A549 (cell line): ENCODE measurements at places on chromosomes 2 and 18.

GRCh38 chr2:64300066-64300465 is 153.9 kb upstream of the LGALSL start:
- DNase-seq = no peak

- DNase-seq = no peak
Measured at GRCh38 chr2:43210467-43211303, 15.7 kb downstream of the ZFP36L2 start.

GRCh38 chr2:64067326-64067725 is 48.1 kb upstream of the VPS54 start:
- no peak for DNase-seq

- DNase-seq = no peak
Measured at GRCh38 chr2:162686336-162686735, 152.2 kb downstream of the KCNH7 start.

- peak; percentile 73 for DNase-seq
Measured at GRCh38 chr2:34012715-34013302, 413.7 kb upstream of the FAM98A start.

- no peak for DNase-seq
Measured at GRCh38 chr2:17611036-17611435, 70.5 kb downstream of the VSNL1 start.

GRCh38 chr18:2534906-2535305 is 36.4 kb downstream of the METTL4 start:
- no peak for DNase-seq

DNA sequence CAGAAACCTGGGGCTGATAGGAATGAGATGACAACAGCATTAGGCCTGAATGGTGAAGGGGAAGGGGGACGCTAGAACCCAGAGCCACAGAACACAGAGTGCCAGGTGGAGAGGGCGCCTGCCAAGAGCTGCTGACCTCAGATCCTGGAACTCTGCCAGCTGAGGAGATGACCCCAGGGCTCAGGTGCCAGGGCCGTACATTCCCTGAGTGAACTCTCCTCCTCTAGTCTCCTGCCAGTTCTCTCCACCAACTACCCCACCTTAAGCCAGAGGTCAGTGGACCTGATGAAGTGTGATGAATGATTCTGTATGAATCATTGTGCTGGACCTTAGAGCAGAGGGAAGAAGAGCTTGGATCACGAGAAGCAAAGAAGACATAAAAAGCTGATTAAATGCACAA is 1582.2 kb upstream of the ACVR2A start:
- no peak for DNase-seq

DNA sequence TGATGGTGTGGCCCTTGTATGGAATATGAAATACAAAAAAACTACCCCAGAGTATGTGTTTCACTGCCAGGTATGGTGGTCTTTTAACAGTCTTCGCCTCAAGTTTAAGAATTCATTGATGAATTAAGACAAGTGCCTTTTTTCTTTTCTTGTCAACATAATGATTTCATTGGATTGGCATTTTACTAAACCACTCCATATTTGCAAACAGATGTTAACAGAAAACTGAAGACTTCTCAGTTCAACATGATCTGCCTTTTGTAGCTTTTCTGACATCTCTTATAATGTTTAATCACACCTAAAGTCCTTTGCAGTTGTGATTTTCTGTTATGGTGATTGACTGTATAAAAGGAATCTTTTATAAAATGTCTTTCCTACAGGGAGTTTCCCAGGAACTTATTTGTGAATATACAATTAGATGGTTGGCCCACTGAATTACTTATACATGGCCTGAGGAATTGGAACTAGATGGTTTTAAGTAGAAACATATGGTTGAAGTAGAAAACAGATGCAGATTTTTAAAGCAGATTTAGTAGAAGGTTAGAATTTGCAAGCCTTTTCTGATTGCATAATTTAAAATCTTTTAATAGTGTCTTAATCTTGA is 39.7 kb downstream of the DYNC1I2 start:
- DNase-seq = no peak

DNA sequence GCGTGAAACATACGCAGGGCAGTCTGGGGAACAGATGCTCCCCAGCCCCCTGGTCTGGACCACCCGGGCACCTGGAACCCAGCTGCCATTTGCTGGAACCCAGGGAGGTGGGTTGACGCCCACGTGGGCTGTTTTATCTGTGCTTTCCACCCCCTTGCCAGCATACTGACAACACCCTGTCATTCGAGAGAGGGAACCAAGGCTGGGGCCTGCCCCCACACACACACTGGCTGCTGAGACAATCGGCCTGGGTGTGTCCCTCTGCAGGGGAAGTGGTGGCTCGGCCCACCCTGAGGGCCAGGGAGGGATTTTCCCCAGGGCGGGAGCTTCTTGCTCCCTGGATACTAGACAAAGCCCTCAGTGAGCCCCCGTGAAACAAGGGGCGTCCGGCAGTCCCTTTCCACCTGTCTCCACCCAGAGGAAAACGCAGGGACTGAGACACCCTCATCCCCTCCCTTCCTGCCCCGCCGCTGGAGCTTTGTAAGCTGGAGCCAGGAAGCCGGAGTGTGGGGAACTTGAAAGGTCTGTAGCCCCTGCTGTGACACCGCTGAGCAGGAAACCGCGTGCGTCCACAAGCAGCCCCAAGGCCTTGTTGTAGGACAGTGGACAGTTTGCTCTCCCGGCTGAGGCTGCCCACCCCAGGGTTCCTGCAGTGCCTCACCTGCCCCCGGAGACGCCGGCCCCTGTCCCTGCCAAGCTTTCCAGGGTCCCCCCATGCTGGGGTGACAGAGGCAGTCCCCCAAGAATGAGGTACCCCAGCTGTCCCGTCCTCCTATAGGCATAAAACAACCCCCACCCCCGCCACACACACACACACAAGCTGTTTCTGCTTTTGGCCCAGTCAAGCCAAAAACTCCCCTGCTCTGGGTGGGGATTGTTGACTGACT is 14.1 kb upstream of the KLF11 start:
- no peak for DNase-seq

GRCh38 chr2:45649858-45650811 is 1.3 kb upstream of the PRKCE start:
- DNase-seq = peak; percentile 55

- DNase-seq = no peak
Measured at GRCh38 chr2:14654835-14655282, 22.3 kb downstream of the LRATD1 start.

DNA sequence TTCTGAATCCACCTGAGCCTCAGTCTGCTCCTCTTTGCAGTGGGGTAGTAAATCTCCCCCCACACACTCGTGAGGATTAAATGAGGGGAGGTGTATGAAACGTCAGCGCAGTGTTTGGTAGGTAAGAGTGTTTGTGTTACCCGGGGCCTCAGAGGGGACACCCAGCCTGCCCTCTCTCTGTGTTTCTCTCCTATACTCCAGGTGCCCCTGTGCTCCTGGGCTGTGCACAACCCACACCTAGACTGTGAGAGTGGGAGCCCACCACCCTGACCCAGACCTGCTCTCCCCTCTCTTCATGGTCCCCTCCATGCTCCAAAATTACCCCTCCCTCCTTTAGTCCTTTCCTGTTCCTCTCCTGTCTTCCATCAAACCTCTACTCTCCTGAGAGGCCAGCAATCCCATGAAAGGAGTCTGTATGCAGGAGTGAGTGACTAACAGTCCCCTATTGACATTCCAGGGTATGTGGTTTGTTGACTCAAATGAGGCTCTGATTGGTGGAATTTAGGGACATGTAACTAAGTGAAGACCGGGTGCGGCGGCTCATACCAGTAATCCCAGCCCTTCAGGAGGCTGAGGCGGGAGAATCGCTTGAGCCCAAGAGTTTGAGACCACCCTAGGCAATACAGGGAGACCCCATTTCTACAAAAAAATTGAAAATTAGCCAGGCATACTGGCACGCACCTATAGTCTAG is 10.4 kb downstream of the CIB4 start:
- DNase-seq = peak; percentile 64

DNA sequence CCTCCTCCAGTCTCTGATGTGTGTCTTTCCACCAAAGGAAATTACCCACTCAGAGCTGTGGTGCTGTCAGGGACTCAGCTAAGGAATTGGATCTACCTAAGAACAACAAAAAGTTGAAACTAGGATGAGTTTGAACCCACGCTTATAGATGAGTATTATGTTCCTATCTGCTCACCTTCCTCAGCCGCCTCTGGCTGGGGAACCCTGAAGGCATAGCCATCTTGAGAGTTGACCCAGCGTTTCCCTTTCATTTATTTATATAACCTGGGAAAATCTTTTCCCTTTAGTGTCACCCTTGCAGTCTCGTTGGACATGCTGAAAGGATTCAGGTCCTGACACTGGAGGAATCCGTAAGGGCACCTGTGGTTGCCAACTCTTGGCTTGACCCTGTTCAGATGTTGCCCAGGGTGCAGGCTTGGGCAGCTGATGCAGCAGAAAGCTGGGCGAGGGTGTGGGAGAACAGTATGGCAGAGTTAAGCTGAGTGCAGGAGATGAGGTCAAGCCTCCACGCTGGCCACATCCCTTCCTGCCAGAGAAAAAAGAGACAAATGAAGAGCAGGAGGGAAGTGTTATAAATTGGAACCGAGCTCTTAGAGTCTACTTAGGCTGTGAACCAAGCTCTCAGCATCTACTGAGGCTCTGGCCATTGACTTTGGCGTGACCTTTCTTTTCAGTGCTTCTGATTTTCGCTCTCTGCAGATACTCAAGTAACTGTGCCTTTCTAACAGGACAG is 1.9 kb downstream of the CDH20 start:
- DNase-seq = no peak

GRCh38 chr18:26963292-26963691 is 97.8 kb upstream of the AQP4 start:
- DNase-seq = no peak

DNA sequence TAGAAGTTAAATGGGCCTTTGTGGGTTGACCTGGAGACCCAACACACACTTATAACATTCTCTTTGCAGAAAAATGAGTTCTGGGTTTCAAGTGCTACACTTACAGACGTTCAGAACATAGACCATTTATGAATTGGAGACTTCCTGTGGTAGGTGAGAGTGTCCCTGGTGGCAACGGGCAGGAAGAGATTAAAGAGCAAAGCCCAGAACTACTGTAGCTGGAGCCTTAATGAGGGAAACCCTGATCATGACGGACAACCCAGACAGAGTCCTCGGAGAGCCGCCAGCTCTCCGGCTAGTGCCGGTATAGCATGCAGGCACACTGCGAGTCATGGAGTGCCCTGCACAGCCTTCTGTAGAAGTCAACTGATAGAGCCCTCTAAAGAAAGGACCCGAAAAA is 44.5 kb upstream of the RMDN2 start:
- DNase-seq = no peak

DNA sequence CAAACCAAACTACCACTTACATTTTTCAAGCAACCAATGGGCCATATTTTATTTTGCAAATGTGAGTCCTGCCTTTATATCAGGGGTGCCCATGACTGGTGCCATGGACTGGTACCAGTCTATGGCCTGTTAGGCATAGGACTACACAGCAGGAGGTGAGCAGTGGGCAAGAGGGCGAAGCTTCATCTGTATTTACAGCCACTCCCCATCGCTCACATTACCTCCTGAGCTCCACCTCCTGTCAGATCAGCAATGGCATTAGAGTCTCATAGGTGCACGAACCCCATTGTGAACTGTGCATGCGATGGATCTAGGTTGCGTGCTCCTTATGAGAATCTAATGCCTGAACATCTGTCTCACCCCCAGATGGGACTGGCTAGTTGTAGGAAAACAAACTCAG is 53.6 kb downstream of the CCDC68 start:
- DNase-seq = no peak

DNA sequence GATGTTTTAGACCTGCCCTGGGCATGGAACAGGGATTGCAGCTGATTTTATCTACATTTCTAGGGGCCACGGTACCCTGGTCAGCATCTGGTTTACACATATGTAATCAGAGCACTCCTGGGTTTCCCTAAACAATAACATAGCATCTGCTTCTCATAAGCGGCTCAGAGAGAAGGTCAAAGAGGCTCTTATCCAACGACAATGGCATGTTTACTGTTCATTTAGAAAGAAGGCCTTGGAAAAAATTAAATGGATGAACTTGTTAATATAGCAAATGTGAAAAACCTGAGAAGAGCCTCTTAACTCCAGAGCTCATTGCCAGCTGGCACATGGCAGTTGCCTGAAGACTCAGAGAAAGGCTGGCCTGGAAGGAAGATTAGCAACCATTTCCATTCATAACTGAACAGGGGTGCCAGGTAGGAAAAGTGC is 202.8 kb upstream of the THUMPD2 start:
- no peak for DNase-seq

GRCh38 chr2:227748079-227748478 is 2.4 kb downstream of the SCYGR8 start:
- peak; percentile 10 for DNase-seq

GRCh38 chr2:54149638-54150441 is 34.4 kb downstream of the ACYP2 start:
- DNase-seq = no peak

GRCh38 chr2:113136828-113137775 is 9.7 kb downstream of the IL1RN start:
- DNase-seq = no peak

- no peak for DNase-seq
Measured at GRCh38 chr2:152415231-152415642, 80.3 kb downstream of the FMNL2 start.

- no peak for DNase-seq
Measured at GRCh38 chr2:48532824-48533223, 2.9 kb downstream of the STON1 start.

DNA sequence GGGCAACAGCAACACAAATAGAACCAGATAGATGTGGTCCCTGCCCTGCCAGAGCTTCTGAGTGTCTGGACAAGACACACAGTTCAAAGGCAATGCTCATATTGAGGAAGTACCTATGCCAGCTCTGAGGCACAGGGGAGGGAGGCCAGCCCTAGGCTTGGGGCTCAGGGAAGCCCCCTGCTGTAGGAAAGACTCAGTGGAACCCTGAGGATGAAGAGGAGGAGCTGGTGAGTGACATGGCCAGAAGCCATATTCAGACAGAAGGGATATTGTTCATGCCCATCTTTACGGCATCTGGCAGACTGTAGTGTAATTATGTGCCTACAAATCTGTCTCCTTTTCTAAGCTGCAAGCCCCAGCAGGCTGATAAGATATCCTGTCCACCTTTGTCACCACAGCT is 8.8 kb downstream of the SIGLEC15 start:
- DNase-seq = no peak

DNA sequence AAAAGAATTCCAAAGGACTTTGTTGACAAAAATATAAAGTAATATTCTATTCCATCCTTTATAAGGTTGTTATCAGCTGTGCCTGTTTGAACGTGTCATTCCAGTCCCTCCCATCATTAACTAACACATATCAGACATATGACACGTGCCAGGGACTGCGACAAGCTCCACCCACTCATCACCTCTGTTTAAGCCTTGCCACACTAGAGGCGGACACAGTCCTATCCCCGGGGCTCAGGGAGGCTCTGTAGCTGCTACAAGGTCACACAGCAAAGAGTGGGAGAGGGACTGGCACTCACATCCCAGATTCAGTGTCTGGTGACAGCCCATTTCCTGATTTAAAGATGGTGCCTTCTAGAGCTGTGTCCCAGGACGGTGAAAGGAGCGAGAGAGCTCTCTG is 30.0 kb downstream of the TBC1D8 start:
- DNase-seq = no peak
